ENCODE measurements at places on chromosomes 13 and 19.

DNA sequence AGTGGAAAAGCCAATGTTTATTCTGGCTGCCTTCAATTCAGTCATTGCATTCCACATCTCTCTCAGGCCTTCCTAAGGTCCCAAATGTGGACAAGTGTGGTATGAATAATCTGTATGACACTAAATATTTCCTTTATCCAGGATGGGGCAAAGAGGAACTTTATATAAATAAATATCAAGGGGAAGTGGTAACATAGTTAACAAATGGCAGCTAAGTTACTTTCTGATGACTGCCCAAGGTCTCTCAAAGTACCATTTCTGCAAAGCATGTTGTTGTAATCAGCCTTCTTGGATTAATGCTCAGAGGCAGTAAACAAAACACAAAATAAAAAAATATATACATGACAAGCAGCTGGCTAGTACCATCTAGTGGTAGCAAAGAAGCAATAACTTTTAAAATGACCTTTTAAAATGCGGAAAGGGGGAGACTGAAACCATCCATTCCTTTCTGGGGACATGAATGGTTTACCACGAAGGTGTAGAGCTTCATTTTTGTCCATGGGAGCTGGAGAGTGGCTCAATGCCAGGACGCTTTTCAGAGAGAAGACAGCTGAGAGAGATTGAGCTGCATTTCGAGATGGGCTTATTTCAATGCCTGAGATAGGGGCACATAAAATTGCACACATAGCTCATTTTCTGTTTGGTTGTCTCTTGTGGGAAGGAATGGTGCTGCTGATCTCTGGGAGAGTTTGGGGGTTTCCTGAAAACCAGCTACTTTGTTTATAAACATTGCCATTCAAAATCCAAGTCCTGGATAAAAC, 259.2 kb downstream of the RFC3 start:
- DNase-seq: peak; percentile 34

DNA sequence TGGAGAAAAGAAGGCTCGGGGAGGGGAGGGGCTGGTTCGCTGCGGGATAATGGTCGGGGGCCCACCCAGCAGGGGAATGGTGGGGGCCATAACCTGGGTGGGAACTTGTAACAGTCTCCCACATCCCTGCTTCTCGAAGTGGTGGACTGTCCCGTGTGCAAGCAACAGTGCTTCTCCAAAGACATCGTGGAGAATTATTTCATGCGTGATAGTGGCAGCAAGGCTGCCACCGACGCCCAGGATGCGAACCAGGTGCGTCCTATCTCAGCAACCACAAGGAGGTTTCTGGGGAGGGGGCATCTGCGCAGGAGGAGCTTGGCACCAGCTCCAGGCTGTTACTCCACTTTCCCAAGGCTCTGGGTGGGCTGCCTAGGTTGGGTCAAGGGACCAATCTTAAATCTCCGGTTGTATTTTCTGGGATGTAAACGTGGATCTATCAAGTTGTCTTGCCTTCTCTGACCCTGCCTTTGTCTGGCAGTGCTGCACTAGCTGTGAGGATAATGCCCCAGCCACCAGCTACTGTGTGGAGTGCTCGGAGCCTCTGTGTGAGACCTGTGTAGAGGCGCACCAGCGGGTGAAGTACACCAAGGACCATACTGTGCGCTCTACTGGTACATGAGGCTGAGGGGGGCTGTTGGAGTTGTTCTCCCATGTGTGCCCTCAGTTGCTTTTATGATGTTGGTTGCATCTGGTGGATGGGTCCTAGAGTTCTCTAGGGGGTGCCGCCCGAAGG, 1.6 kb downstream of the TRIM28 start:
- DNase-seq: no peak

- peak; percentile 16 for DNase-seq
These were observed 3.8 kb downstream of the ZC3H4 start for GRCh38 chr19:47109541-47110375.

GRCh38 chr19:4556597-4557127, 2.8 kb downstream of the SEMA6B start:
- DNase-seq: no peak

GRCh38 chr13:113192279-113192678, 16.2 kb downstream of the PCID2 start:
- no peak for DNase-seq

DNA sequence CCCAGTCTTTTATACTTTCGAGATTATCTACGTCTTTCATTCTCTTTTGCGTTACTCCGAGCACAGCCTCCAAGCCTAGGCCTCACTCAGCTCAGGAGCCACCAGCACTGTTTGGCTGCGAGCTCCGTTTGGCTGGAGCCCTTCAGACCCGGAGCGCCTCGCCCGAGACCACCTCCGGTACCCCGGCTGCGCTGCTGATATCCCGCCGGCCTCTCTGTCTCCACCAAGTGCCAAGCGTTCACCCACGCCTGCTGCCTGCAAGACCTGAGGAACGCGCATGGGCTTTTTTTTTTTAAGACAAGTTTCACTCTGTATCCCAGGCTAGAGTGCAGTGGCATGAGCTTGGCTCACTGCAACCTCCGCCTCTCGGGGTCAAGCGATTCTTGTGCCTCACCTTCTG, 14.1 kb upstream of the ZNF177 start:
- no peak for DNase-seq

GRCh38 chr19:17331045-17331558, 3.6 kb downstream of the ANO8 start:
- DNase-seq: no peak

DNA sequence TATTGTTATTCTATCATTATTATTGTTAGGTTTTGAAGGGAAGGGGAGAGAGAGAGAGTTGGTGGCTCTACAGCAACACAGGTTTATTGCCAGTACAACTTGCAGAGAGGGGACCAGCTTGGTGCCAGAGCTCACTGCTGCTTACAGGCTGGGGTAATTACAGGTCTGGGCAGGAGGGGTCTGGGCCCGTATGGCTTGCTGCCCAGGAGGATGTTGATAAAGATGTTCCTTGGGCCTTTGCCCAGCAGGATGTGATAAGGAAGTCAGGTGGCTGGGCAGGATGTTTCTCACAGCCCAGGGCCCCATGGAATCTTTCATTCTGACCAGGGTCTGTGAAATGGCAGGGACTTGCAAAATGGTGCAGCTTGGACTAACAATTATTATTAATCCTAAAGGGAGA, 64.2 kb upstream of the ZNF599 start:
- DNase-seq: no peak

- no peak for DNase-seq
These were observed 251.5 kb downstream of the ABCC4 start for GRCh38 chr13:95049772-95050171.

DNA sequence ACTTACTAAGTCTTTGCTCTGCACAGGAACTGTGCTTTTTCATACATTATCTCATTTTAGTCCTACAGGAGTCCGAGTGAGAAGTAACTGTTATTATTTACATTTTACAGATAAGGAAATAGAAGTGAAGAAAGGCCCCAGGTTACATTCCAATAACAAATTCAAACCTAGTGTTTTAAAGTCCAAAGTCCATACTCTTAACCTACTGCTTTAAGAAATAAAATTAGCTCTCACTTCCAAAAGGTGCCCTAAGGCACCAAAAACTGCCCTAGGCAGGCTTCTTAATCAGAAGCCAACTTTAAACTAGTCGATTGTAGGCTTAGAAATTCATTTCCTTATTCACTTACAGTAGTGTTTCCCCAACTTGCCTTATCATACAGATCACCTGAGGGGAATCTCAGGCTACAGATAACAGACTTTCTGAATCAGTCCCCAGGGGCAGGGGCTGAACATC, 555.9 kb downstream of the DIAPH3 start:
- DNase-seq: no peak

DNA sequence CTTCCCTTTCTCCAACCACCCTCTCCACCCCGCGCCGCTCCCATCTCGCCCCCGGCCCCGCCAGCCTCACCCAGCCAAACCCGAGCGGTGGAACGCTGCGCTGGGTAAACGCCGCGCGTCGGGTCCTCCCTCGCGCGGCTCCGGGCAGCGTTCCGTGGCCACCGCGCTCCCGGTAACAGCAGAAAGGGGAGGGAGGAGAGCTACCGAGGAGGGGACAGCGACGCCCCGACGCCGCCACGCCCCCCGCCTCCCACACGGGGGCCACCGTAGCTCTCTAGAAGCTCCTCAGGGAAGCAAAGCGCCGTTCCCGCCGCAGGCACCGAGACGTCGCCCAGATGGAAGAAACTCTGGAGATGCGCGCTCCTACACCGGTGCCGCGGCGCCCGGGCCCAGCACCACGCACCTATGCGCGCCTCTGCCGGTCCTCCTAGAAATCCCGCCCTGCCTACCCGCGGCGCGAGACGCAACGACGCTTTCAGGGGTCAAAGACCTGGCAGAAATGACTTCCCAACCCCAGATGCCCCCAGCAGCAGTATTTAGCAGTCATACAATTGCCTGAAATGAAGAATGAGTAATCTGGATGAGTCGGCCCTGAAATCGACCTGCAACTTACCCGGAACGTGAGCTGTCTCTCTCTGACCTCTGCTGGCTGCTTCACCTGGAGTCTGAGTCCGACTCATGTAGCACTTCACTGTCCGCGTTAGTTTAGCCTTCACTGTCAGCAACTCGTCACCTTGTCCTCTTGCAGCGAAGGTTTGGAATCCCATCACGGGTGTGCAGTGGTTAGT, at the start of gene RUBCNL:
TSS of gene RUBCNL (minus strand) at position 189 of the 788 bp plus-strand sequence. CDS start 14,777 bp downstream, outside the sequence.
- DNase-seq: peak; percentile 75

- DNase-seq: no peak
These were observed 178.8 kb downstream of the KCTD12 start for GRCh38 chr13:76707360-76707759.

GRCh38 chr19:58170860-58171259, 12.0 kb upstream of the ZNF274 start:
- no peak for DNase-seq

DNA sequence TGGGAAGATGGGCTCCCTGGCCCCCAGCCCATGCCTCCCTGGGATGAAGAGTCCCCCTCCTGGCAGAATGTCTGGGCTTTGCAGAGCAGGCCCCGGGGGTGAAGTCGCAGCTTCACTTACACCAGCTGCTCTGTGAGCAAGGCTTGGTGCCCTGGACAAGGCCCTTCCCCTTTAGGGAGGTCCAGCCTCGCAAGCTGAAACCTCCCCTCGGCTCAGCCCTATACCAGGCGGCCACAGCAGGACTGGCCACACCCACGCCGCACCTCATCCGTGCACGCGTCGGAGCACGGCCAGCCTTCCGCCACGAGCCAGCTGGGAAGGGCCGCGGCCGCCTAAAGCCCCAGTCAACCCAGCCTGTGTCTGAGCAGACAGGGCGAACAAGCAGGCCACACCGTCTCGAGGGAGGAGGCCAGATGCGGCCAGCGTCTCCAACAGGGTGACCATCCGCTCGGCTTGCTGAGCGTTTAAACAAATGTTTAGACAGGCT, 83.2 kb upstream of the MCF2L start:
- DNase-seq: peak; percentile 96

- DNase-seq: no peak
These were observed 42.4 kb downstream of the CARS2 start for GRCh38 chr13:110663491-110663890.

DNA sequence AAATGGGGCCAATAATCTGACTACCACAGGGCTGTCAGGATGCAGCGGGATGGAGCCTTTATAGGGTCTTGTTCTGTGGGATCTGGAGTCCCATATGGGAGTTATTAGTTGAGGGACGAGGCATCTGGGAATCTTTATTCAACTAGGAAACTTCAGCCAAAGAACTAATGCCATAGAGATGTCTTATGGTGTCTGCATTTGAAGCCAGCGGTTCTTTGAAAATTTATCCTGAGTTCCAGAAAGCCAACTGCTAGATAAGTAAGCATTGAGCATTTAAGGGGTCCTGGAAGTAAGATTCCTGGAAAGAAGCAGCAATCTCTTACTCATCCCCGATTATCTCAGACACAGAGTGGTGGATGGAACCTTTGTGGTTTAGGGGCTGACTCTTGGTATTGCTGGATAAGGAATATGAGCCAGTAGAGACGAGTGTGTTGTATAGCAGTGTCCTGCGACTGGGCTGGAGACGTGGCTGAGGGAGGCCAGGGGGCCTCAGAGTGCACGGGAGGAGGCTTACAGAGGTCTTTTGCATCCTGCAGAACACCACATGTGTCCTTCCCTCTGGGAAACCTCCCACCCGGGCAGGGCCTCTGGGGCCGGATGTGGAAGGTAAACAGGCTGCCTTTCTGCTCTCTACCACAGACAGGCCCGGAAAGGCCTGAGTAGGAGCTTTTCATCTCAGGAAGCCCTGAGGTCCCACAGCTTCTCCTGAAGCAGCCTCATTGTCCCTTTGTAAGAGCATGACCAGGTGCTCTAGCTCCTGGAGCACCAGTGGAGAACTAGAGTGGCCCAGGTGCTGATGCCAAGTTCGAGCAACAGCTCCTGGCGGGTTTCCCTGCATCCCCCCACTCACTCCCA, 28.8 kb downstream of the ACTN4 start:
- DNase-seq: no peak

DNA sequence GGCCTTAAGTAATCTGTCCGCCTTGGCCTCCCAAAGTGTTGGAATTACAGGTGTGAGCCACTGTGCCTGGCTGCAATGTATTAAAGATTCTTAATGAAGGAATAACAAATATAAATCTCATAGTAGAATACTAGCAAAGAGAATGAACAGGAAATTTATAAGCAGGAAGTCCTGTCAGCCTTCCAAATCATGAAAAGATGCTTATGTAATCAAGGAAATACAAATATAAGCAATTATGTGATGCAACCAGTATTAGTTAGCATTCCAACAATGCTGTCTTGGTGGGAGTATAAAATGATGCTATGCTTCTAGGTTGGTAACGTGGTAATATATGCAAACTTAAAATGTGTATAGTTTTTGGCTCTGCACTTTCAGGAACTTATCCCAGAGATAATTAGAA, 133.8 kb downstream of the PDS5B start:
- no peak for DNase-seq

GRCh38 chr13:64591971-64592370, 2638.2 kb downstream of the PCDH9 start:
- no peak for DNase-seq

DNA sequence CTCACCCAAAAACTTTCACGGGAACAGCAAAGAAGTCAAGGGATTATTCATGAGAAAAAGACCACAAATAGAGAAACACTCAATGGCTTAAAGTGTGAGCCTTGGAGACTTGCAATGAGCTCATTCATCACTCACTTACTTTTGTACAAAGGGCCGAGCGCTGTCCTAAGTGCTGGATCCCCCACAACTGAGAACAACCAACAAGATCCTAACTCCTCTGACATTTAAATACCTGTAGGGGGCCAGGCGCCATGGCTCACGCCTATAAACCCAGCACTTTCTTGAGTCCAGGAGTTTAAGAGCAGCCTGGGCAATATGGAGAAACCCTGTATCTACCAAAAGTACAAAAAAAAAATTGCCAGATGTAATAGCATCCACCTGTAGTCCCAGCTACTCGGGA, 29.4 kb upstream of the ZNF507 start:
- no peak for DNase-seq

- peak; percentile 36 for DNase-seq
These were observed 1004.1 kb upstream of the PCDH9 start for GRCh38 chr13:68234274-68234673.

- DNase-seq: no peak
These were observed 13.8 kb downstream of the COL5A3 start for GRCh38 chr19:9996541-9996940.

GRCh38 chr19:3573162-3573857, 566 bp downstream of the HMG20B start:
- DNase-seq: peak; percentile 58

DNA sequence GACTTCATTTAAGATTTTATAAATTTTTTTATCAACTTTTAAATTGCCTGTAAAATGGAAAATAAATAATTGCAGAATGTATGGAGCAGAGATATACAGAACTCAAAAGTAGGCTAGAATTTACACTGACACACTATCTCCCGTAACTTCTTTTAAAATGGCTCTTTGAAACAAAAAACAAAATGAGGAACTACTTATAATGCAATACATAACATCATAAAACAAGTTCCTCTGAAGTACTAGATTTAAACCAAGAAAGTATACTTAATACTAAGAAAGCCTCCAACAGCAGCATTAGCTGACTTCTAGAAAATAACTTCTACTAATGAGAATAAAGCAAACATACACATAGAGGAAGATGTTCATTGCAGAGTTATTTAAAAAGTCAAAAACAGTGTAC, 17.0 kb downstream of the RBM26 start:
- DNase-seq: no peak
